ENCODE measurements at places on chromosomes 6 and 20.

- DNase-seq: no peak
Observed at GRCh38 chr20:25457886-25458680, 50.6 kb downstream of the GINS1 start.

DNA sequence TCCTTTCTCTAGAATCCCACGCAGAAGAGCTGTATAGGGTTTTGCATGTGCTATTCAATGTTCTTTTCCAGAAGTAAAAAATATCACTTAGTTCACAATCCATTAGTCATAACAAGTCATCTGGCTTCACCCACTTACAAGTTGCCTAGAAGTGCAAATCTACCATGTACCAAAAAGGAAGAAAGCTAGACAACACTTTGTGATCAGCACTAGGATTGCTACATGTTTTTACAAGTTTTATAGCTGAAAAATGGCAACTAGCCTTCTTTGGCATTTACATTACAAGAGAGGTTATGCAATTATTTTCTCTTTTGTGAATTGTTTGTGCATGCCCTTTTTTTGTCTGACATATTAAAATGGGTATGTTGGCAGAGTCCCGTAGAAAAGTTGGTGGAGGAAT, 85.6 kb upstream of the PTPRK start:
- DNase-seq: no peak

GRCh38 chr6:42533794-42534193, 30.0 kb upstream of the UBR2 start:
- no peak for DNase-seq

DNA sequence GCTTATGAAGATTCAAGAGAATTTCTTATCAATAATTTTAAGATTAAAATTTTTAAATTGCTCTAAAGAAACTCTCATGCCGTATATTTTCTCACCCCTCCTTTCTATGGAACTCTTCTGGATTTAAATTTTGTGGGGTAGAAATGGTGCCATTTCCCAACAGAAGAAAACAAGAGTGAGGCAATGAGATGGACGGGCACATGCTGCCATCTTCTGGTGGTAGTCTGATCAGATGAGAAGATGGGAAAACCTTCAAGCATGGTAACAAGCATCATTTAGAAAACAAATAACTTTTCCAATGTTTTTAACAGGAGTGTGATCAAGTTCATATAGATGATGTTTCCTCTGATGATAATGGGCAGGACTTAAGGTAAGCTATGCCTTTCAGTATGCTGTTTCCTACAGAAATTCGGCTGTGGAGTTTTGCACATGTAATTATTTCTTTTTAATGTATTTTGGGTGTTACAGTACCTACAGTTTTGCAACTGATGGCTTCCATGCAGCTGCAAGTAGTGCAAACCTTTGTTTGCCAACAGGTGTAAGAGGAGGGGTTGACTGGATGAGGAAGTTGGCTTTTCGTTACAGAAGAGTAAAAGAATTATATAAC, 271.4 kb downstream of the EYA4 start:
- no peak for DNase-seq

DNA sequence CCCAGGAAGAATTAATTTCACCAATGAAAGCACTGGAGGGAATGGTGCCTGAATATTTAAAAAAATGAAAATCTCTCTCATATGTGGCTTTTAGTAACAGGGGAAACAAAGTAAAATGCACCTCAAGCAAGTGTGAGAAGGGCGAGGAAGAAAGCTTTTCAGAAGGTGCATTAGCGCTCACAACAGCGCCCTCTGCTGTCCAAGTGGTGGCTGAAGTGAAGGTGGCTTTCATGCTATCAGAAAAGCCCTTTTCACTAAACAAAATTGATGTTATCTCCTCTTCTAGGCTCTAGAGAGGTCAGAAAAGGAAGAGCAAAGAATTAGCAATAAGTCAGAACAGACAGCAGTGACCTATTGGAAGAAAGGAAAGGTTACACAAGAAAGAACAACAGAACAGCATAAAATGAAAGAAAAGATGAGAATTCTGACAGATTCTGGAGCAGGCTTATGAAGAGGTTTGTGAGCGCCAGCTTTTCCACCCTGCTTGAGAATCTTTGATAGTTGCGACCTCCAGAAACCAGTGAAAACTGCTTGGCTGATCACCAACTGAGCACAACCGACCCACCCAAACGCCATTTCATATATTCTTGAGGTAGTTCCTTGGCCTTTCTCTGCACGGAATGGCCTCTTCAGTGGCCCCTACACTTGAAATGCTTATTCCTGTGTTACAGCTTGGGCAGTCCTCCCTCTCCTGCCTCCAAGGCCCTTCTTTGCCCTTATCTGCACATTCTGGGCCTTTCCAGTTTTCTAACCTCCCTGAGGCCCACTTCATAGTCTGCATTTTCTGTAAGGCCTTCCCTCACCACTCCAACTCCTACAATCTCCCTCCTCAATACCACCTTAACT, 45.3 kb downstream of the SMLR1 start:
- DNase-seq: peak; percentile 26

GRCh38 chr20:14378326-14378725, 40.9 kb upstream of the FLRT3 start:
- no peak for DNase-seq

DNA sequence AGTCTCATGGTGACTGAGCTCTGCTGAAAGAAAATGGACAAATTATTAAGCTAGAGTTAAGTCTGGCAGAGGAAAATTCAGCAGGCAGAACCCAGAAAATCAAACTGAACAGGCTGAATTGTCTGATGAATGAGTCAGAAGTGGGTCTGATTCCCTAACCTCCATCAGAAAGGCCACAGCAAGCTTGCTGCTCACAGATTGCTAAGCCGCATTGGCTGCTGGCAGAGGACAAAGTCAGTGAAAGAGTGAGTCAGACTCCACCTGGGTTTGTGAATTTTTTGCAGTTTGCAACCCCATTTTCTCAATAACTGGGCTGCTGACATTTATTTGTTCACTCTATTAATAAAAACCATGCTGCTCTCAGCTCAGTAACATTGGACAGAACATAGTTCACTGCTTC, 191.3 kb downstream of the EPM2A start:
- DNase-seq: no peak

- no peak for DNase-seq
Observed at GRCh38 chr20:50670126-50670862, 21.0 kb downstream of the RIPOR3 start.

GRCh38 chr6:17859846-17860245, 127.6 kb downstream of the KIF13A start:
- no peak for DNase-seq

DNA sequence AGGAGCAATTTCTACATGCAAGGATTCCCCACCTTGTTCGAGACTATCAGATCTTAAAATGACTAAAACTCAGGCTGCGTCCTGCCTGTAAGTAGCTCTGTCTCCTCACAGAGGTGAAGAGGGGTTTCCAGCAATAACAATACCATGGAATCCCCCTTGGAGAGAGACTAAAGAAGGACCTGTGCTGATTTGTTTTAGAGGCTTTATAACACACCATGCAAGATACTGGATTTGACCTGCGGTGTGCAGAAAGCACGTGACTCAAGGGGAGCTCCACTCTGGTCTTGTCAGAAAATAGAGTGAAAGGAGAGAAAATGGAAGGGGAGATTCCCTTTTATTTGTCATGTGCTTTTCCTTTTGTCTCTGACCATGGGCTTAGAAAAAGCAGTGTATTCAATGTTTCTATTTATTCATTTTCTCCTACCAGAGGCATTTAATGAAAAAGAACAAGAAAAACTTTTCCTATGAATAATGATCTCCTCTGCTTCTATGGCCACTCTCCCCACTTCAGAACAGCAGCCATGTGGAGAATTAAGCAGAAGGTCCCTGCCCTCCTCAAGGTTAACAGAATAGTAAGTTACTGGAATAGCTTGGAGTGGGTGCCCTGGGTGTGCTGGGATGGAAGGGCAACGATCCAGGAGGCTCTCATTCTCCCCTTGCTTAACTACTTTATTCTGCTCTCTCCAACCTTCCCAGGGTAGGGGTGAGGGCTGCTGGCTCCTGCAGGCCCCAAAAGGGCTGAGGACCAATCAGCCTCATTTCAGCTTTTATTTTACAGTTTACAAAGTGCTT, 19.2 kb upstream of the MRPS10 start:
- no peak for DNase-seq

- DNase-seq: no peak
Observed at GRCh38 chr6:164163239-164163638, 748.7 kb downstream of the QKI start.

DNA sequence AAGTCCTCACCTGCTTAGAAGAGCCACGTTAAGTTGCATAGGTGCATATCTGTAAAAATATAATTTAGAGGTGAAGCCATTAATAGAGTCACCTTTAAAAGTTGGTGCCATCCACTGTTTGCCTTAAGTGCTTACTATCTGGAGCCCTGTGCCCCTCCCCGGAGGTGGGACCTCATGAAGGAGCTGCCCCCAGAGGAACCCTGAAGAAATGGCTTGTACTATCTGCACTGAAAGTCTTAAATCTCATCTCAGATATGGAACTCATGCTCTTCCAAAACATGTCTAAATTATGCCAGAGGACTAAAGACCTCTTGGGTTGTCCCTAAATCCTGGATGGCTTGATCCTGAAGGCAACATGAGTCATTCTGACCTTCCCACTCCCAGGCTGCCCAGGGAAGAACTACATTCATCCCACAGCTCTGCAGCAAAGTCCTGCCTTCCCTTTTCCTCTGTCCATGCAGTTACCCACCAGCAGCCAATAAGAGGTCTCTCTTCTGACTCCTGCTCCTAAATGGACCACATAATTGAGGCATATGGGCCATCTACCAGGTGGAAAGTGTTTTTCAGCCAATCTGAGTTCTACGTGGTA, 85.3 kb downstream of the ASXL1 start:
- no peak for DNase-seq

DNA sequence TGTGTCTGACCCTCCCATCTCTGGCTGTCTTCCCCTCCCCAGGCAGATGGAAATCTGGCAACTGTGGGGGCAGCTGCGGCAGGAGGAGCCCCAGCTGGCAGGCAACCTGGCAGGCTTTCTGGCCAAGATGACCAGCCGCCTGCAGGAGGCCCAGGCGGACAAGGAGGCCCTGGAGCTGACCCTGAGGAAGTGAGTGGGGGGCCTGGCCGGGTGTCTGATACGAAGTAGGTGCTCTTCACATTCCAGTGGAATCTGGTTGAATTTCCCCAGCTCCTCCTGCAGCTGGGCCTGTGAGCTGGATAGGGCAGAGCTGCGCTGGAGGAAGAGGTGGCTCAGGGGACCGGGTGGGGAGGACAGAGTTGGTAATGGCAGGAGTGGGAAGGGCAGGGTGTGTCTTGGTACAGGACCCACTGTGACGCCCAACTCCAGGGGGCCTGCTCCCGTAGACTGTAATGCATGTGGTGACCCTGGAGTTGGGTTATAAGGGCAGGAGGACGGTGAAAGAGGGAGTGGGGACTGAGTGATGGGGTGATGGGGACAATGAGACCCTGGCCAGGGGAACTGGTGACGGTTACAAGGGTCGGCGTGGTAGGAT, 19.7 kb downstream of the RAB44 start:
- DNase-seq: no peak

DNA sequence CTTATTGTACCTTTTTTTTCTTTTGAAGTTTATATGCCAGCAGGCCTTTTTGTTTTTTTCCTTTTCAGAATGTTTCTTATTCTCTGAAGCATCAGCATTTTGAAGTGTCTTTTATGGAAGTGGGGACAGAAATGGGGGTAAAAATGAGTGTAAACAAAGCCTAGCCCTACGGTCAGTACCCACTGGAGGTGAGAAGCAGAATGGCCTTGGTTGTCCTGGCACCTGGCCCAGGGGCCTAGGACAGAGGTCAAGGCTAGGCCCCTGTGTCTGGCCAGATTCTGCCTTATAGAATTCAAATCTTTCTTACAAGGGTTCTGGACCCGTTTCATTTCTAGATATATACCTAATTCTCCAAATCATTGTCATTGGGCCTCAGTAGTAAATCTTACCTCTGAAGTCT, 3.5 kb upstream of the C6orf163 start:
- no peak for DNase-seq

DNA sequence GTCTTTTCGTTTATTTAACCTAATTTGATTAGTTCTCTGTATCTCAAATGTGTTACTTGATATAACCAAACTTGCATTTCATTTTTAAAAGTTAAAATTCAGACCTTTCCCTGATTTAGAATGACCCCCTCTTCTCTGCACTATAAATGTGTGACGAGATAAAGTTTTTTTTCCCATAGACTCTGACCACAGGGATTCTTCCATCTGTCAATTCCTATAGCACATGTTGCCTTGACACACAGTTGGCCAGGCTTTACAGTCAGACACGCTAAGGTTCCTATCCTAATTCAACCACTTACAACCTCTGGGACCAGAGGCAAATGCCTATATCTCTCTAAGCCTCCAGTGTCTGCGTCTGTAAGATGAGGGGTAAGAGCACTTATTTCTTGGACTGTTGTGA, 40.6 kb downstream of the KCNS1 start:
- no peak for DNase-seq

GRCh38 chr6:111231090-111231459, 143.8 kb downstream of the SLC16A10 start:
- no peak for DNase-seq

GRCh38 chr6:42817907-42818306, 36.1 kb downstream of the BICRAL start:
- DNase-seq: no peak

GRCh38 chr6:155378724-155379123, 64.4 kb upstream of the TFB1M start:
- no peak for DNase-seq

DNA sequence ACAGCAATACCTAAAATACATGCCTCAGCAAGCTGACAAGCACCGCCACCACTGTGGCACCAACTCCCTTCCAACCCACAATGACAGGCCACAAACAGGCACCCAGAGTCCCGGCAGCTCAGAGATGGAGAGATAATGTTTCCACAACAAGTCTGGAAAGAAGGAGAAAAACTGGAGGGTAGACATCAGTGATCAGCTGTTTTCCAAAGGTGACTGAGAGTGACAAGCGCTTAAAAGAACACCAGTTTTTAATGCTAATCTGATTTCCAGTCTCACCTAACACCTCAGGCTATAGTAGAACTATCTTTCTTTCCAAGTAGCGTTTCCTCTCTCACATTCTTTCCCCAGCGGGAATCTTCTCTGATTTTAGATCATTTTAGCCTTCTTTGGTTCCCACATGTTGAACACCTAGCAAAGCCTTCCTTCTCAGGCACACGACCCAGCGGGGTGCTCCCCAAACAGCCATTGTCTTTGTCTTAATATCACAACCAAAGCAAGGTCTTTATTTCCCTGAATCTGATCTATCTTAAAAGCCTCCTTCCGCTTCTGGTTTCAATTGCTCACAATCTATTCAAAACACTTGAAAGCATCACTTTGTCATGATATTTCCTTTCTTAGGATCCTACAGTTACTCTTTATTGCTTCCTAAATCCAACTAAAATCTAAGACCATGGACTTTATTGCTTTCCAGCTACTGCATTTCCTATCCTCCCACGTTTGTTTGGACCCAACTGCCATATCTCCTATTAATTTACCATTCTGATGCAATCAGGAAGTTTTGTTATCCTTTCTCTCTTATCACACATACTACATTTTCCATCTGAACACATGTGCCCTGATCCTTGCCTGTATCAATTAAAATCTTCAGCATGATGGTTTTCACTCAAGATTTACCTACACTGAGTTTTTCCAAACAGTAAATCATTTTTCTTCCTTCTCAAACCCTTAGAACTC, 282.7 kb downstream of the ADGB start:
- no peak for DNase-seq

GRCh38 chr6:4478098-4478497, 298.1 kb upstream of the CDYL start:
- no peak for DNase-seq

GRCh38 chr20:34978092-34978744, 22.6 kb downstream of the MYH7B start:
- DNase-seq: no peak

- no peak for DNase-seq
Observed at GRCh38 chr6:1516742-1517520, 92.8 kb upstream of the FOXC1 start.

Measured in NCI-H1417 treated with DMSO at 0.1 percent for 48 hours (cell line).